Ureter (tissue), 1 donor: ENCODE measurements at places on chromosomes 1 and 21.

DNA sequence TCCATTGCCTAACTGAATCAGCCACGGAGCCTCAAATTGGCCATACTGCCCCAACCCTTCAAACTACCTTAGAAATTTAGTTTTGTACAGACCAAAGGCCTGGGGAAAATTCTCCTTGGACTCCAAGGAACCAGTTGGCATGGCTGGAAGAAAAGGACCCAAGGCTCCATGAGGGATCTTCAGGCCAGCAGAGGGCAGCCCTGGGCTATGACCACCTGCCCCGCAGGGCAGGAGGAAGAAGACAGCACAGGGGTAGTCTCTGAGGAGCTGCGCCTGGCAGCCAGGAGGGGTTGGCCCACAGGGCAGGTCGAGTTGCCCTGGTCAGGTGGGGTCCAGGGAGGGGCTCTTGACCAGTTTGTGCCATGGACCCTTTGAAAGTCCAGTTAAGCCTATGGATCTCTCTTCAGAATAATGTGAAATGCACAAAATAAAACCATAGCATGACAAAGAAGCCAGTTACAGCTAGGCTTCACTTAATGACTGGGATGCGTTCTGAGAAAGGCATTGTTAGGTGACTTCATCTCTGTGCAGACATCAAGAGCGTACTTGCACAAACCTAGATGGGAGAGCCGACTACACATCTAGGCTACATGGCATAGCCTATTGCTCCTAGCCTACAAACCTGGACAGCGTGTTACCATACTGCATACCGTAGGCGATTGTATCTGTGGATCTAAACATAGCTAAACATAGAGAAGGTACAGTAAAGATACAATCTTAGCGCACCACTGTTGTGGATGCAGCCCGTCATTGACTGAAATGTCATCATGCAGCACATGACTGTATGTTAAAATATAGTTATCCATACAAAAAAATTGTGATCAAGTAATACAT is 26.1 kb downstream of the CACNA1S start:
- DNase-seq, result no peak

- DNase-seq, result no peak
Observed at GRCh38 chr1:45923343-45923742, 119.9 kb downstream of the MAST2 start.

DNA sequence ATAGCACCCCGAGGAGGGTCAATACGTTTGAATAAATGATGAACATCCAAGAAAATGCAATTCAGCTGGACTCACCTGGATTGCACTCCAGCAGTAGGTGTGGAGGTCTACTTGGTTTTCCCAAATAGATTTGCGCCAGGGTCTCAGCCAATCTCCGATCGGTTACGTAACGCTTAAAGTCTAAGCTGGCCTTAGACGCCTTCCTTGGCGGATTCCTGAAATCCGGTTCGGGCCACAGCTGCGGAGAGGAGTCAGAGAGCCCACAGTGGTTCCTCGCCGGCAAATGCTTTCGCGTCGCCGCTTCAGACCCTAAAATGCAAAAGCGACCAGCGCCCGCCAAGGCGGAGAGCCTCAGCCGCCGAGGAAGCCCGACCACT is 322 bp downstream of the TFB2M start:
- DNase-seq, result no peak

DNA sequence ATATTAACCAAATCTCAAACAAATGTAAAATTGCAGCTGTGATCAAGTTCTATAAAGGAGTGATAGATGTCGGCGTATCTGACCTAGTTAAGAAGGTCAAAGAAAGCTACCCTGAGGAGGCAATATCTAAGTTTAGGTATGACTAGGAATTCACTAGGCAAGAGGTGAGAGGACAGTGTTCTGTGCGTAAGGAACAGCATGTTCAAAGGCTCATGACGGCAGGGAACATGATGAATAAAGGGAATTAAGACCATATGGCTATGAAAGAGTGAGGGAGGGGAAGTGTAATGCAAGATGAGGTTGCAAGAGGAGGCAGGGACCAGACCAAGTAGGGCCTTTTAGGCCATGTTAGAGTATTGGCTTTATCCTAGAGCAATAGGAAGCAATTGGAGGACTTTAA is 8.6 kb downstream of the LIX1L start:
- no peak for DNase-seq

- no peak for DNase-seq
Observed at GRCh38 chr1:239306426-239306825, 79.9 kb upstream of the CHRM3 start.

DNA sequence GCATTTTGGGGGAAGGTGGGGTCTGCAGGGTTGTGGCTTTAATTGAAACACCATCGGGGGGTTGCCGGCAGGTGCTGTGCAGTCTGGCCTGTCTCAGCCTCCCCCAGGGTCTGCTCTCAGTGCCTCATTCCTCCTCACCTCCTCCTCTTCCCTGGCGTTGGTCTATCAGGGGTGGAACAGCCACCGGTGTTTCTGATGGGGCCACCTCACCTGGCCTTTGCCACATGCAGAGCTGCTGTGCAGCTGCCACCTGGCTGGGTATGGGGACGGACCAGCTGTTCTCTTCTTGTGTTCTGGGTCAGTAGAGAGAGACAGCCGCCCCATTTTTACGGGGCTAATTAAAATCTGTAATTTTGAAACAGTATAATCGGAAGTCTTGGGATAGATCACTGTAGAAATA is 53.9 kb downstream of the SPSB1 start:
- no peak for DNase-seq

GRCh38 chr1:165119086-165119485 is 237.4 kb downstream of the LMX1A start:
- DNase-seq, result no peak
